ENCODE measurements at places on chromosomes 11 and 22. TPM values are rescaled to one million over a fixed set of nuclear protein-coding genes. Genes with fewer than 3 reads are reported as not detected.

GRCh38 chr11:73622926-73623593, 23.3 kb upstream of the PLEKHB1 start:
- no peak for DNase-seq

The PPP2R1B gene
- 9.6 TPM for total RNA-seq

DNA sequence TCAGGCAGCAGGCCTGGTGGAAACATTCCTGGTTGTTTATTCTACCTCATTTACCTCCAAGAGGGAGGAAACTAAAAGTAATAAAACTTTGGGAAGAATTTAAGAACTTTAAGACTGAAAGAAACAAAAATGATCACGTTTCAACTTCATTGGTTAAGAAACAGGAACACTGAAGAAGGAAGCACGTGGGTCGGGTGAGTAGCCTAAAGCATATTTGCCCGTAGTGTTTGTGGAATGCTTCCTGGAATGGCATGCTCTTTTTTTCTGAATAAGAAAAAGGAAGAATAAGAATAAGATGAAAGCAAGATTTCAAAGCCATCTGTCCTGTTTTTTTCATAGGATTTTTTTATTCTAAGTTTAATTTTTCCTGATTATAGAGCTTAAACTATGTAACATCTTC, 83.1 kb downstream of the WNT11 start:
- no peak for DNase-seq

- DNase-seq: no peak
These were observed 218.9 kb upstream of the ISX start for GRCh38 chr22:34847072-34847471.

The TRIM22 gene
- 46.6 TPM for total RNA-seq

DNA sequence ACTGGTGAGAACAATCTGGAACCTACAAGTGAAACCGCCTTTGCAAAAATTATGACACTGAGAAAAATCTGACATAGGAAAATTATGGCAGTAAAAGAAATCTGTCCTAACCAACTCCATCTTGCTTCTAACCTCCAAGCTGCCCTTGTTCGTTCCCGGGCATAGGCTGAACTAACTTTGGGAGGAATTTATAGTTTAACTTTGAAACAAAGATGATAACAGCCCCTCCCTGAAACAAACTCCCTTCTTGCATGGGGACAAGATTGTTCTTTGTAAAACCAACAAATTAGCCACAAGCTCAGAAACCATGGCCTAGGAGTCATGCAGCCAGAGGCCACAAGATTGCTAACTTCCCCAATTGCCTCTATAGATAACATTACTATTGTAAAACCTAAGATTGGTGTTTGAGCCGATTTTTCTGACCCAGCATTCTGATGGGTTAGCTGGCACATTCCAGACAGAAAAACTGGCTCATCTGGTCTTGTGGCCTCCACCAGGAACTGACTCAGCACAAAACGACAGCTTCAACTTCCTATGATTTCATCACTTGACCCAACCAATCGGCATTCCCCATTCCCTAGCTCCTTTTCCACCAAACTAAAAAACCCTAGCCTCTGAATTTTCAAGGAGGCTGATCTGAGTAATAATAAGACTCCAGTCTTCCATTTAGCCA, 3.6 kb upstream of the CCDC81 start:
- DNase-seq: no peak

- DNase-seq: no peak
These were observed 49.0 kb upstream of the GCAT start for GRCh38 chr22:37758694-37759093.

DNA sequence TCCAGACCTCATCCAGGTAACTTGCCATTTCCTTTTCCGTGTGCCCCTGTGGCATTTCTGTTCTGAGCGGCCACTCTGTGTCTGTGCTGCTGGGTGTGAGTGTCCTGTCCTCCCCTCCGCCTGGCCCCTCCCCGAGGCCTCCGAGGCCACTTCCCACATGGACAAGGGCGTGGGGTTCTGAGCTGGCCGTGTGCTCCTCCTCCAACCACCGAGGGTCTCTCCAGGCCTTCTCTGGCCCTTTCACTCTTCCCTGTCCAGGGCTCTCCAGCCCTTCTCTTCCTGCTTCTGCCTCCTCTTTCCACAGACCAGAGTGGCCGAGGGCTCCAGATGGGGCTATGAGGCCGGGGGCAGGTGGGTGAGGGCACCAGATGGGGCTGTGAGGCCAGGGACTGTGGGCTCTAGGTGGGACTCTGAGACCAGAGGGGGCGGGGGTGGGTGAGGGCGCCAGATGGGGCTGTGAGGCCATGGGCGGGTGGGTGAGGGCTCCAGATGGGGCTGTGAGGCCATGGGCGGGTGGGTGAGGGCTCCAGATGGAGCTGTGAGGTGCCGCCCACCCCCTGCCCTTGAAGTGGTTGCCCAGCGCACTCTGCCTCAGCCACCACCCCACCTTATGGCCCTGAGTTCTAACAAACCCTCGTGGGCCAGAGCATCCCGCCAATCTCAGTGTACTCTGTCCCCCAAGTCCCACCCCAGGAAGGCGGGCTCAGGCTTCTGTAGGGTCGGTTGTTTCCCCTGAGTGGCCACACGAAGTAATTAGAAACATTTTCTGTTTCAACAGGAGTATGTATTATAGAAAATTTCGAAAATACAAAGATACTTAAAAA, 24.1 kb downstream of the PTDSS2 start:
- no peak for DNase-seq

The SYNGR1 gene
- 29.4 TPM for total RNA-seq

- no peak for DNase-seq
These were observed 129.3 kb upstream of the FGF3 start for GRCh38 chr11:69948256-69949141.

The GRM5 gene
- not detected for total RNA-seq

DNA sequence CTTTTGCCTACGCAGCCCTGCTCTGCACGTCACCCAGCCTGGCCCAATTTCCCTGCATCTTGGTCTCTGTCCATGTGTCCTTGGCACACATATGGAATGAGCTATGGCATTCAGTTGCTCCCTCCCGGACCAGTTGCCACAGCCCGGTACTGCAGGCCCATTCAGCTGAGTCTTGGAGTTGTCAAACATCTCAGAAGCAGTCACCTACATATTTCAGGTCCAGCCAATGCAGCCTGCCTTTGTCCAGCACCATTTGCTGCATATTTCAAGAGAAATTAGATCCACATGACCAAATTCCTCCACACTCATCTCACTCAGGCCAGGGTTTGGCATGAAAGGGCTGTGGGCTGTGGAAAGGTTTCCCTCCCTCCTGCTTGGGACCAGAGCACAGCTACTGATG, 76.8 kb downstream of the MN1 start:
- no peak for DNase-seq

The A4GALT gene
- 81.8 TPM for total RNA-seq

- DNase-seq: no peak
These were observed 318.9 kb downstream of the CTTN start for GRCh38 chr11:70716986-70717775.

The OR56A1 gene
- total RNA-seq: not detected

DNA sequence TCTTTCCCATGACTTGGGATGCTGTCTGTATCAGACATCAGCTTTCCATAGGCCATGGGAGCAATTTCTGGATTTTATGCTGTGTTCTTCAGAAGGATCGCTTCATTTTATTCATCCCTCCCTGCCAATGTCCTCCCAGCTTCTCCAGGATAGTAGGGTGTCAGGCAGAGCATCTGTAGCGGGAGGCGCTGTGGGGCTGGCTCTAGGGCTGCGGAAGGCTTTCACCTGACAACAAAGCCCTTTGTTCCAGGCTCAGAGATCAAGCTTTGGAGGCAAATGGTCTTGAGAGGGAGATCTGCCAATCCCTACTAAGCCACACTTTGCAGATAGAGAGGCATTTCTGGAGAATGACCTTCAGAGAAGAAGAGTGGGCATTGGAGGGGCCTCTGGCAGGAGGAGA, 29.5 kb upstream of the FTH1 start:
- DNase-seq: no peak

DNA sequence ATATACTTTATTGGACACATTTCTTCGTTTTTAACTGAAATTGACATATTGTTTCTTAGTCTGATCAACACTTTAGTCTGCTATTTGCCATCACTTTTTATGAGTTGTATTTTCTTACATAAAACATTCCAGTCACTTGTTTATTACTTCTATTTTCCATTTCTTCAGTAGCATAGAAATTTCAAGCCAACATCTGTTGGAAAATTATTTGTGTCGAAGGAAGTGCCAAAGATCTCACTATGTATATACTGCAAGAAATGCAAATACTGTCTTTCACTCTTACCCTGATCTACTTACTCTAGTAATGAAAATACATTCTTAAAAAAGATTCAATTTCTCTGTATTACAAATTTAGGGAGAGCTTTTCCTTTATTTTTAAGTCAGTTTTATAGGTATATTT, 105.9 kb downstream of the SLC17A6 start:
- no peak for DNase-seq

The AP1B1 gene
- 58.5 TPM for total RNA-seq

GRCh38 chr11:102119997-102120396, 9.8 kb downstream of the YAP1 start:
- no peak for DNase-seq

The DENND6B gene
- total RNA-seq: 1.7 TPM

The PHOX2A gene
- 1.3 TPM for total RNA-seq

The CELSR1 gene
- 2.5 TPM for total RNA-seq

The KIF18A gene
- 0.23 TPM for total RNA-seq

DNA sequence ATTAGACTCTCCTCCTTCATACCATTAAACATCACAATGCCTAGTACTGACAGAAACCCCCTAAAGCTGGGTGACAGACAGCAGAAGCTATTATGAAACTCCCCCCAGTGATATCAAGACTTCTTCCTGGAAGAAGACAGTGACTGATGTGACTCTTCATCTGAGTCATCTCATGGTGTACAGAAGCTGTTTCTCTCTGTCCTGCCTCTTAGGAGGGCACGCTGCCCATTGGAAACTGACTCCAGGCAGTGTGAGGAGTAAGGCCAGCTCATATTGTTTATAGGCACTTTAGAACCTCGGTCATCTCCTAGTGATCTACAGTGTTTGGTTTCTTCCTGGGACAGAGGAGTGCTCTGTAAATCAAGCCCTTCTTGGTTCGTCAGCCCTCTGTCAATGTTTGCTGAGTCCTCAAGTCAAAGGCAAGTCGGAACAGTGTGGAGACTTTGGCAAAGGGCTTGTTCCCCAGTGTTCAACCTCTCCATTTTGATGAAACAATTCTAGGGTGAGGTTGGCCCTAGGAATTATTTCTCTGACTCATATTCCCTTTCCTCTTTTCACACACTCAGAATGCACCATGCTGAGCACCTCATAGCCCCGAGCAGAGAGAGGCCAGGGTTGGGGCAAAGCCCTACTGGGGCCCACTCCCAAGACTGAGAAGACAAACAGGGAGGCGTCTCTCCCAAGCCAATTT, 172.5 kb upstream of the TMEM45B start:
- DNase-seq: no peak

DNA sequence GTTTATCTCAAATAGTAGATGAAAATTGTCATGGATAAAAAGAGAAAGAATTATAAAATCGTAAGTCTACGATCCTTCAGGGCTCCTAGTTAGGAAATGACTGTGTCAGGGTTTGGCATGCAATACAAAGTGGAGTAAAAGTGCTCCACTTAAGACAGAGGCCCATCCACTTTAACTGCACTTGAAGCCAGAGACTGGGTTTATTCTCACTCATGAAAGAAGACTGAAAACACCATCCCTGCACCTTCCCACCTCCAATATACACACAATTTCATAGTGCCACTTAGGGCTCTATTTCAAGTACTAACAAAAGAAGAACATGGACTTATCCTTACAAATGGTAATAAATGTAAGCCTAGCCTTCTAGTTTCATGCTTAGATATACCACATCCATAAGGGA, 70.7 kb downstream of the ANO5 start:
- no peak for DNase-seq

DNA sequence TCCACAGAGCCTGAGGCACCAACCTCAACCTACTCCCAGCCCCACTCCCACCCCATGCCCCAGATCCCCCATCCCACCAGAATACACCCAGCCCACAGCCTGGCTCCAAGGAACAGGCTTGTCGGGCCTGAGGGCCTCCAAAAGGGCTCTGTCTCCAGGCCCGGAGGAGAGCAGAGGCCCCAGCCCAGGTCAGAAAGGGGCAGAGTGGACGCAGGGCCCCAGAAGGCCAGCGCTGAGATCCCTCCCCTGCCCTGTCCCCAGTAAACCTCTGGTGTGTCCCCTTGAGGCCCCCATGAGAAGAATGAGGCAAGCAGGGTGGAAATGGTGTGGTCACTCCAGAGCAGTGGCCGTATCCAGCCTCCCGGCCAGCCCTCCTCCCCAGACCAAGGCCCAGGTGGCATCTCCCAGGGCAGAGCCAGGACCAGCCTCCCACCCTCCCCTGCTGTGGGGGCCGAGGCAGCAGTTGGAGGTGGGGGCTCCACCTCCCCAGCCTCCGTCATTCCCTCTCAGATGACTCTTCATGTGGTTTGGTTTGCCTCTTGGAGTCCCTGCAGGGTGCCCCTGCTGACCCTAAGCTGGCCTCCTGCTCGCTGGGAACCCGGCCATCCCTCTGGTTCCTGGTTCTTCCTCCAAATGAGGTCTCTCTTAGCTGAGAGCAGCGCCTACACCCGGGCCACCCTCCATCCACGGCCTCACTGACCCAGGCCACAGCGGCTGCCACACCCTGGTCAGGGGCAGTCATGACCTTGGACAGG, 195.0 kb downstream of the IGLL1 start:
- no peak for DNase-seq

- no peak for DNase-seq
These were observed 8.9 kb downstream of the SCGB1A1 start for GRCh38 chr11:62427630-62428233.

The CDCA5 gene
- total RNA-seq: 0.33 TPM

DNA sequence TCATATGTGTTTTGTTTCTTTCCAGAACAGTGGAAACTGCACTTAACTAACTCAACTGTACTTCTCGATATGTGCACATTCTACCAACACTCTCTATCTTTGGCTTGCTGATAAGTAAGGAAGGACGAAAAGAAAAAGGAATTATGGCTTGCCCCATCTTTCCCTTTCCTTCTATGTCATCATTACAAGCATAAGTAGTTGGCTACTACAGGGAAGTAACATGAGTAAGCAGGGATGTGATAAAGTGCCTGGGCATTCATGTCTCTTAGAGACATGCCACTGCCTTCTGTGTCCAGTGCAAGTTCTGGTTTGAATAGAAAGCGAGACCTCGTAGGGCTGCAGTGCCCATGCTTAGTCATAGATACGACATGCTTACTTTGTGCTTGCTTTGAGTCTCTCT, 342.5 kb downstream of the ETS1 start:
- peak; percentile 29 for DNase-seq

The PHF21B gene
- total RNA-seq: not detected

DNA sequence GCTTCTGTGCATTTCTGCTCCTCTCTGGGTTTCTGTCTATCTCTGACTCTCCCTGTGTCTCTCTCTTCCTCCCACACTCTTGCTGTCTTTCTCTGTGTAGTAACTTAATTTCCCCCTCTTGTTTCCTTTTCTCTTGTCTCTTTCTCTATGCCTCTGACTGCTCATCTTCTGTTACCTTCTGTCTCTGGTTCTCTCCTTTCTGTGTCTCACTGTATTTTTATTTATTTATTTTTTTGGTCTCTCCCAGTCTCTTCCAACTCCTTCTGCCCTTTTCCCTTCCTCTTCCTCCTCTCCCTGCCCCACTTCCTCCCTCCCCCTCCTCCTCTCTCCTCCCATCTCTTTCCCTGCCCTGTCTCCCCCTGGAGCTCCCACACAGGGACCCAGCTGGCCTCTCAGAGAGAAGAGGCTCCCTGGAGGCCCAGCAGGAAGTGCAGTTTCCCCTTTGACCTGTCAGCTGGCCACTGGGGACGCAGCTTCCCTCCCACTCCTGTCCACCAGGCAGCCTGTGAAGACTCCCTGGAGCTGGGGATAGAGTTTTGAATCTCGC, 38.3 kb upstream of the MYH9 start:
- DNase-seq: no peak
